ENCODE measurements at places on chromosomes 3 and 15.

DNA sequence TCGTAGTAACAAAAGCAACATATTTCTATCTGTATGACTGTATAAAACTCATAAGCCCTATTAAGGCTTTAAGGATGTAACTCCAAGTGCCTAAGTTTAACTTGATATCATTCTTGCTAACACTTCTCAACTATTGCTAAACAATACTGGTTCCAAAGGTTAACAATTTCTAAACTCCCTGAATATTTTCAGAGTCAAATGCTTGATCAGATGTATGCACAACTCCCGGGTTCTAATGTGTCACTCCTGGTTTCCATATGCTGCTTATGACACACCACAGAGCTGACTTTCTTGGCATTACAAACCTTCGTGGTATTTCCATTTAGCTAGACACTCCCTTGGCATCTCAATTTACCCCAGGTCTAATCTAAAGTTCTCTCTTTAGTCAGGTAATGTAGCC, 26.3 kb downstream of the DZIP1L start:
- DNase-seq = no peak

DNA sequence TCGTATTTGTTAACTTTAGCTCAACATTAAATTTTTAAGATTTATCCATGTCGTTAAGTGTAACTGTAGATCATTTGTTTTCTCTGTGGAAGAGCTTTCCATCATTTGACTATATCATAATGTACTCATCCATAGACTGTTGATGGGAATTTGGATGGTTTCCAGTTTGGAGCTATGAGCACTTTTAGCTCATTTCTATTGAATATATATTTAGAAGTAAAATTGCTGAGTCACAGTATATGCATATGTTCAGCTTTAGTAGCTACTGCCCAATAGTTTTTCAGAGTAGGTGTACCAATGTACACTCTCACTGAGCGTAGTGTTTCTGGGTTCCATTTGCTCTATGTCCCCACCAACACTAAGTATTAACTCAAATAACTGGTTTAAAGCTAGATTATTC, 263.0 kb downstream of the ULK4 start:
- no peak for DNase-seq

GRCh38 chr3:118705487-118706219, 329.0 kb downstream of the IGSF11 start:
- DNase-seq = no peak

DNA sequence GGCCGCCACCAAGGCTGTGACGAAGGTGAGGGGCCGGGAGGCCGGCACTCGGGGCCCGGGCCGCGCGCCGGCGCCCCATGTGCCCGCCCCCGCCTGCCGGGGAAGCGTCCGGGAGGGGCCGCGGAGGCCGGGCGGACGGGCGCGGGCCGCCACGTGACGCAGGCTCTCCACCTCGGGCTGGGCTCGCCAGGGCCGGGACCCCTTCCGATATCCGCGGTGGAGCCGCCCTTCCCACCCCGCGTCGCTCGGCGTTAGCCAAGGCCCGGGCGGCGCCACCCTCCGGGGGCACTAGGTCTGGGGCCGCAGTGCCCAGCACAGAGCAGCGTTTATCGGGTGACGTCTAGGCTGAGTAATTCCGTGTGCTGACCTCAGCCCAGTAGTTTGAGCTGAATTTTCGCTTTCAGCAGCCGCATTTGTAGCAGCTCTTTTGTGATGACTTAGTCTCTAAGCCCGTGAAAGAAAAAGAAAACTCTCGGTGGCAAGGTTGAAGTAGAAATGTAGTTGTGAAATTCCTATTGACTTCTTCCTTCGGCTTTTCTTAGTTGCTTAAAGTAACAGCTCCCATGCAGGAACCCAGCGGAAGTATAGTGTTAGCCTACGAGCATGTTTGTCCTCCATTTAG, 885 bp downstream of the CDV3 start:
- DNase-seq = peak; percentile 44

GRCh38 chr3:107025961-107026360, 351.3 kb upstream of the CCDC54 start:
- DNase-seq = no peak

GRCh38 chr3:34859746-34860145, 779.6 kb upstream of the ARPP21 start:
- DNase-seq = no peak

DNA sequence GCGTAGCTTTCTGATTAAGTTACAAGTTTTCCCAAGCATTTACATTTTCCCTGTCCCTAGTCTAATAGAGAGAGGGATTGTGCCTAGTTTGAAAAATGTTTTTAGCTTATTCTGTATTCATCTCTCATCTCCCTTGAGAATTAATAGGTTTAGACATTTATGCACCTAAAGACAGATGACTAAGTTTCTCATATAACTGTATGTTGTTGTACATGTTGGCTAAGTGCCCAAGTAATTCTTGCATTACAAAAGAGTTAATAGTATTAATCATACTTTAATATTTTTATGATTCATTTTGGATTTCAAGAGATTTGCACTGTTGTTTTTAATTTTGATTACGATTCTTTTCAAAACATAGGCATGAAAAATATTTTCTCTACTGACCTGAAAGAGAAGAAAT, 109.0 kb upstream of the TBL1XR1 start:
- DNase-seq = no peak

DNA sequence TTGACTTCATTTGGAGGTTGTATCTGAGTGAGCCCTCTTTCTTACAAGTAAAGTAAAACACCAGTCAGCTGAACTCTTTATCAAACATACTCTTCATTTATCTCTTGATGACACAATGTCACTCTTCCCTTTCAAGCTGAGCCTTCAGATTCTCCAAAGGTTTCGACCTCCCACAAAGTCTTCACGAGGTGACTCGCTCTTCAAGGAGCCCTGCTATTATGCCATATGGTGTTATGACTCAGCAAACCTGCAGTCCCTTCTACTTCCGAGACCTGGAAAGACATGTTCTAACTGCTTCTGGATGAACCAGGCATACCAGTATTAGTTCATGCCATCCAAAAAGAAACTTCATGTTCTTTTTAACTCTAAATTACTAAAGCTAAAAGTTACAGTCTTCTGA, 23.1 kb downstream of the AADAC start:
- DNase-seq = no peak

GRCh38 chr3:13858768-13859520, 20.9 kb downstream of the WNT7A start:
- DNase-seq = no peak

GRCh38 chr15:78830514-78831228, 19.4 kb upstream of the ADAMTS7 start:
- no peak for DNase-seq

DNA sequence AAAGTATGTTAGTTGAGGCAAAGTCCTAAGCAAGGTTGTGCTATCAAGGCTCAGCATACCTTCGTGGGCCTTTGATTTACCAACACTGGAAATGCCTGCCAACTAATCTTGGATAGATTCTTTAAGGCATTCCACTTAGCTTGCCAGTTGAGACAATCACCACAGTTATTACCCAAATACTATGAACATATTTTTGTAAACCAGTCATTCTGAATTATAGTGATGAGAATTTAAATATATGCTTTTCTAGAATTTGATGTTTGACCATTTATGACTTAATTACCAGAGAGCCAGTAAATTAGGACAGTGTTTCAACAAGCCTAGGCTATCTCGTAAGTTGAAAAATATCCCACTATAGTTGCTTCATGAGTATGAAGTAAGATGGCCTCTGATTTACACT, 15.5 kb downstream of the TRIM59 start:
- DNase-seq = no peak

DNA sequence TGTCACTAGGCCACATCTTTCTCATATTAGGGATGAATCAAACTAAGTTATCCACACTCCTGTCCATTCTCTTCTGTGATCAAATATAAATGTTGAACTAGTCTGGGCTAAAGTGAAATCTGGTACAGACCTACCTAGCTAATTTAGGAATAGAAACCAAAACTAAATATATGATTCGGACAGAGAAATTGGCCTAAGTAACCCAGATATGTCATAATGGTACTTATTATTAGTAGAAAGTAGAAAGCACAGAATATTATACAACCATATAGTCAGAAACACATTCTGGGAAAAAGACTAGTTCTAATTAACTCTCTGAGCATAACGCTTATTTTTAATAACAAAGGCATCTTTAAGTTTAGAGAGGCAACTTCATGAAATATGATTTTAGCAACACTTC, 389.0 kb downstream of the LSAMP start:
- no peak for DNase-seq

DNA sequence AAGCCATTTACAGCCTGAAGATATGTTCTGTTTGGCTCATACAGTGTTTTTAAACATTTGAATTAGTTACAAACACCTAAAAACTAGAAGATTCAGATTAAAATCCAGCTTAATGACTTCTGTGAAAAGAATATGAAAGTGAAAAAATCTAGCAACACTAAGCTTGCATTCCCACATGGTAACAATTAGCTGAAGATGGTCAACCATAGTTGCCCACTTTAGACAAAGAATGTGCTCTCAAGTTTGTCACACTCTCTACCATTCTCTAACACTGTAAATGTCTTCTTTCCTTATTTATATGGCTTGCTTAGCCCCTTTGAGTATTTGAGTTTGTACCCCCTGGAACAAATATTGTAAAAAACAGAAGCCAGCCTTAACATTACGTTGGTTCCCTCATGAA, 32.7 kb downstream of the HDGFL3 start:
- no peak for DNase-seq

DNA sequence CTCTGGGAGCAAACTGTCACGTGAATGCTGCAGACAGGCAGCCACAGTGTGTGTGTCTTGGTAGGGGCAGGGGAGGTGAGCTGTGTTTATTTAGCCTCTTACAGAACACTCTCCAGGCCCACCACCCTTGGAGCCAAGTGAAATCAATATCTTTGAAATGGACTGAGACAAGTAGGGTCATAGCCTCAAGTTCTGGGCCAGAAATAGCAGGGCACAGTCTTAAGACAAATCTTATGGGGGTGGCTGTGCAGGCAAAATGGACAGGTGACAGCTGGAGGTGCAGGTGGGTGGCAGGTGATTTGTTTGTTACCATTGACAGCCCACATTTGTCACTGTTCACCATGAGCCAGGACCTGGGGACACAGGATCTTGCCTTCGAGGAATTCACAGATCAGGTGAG, 93.6 kb upstream of the NMNAT3 start:
- no peak for DNase-seq

DNA sequence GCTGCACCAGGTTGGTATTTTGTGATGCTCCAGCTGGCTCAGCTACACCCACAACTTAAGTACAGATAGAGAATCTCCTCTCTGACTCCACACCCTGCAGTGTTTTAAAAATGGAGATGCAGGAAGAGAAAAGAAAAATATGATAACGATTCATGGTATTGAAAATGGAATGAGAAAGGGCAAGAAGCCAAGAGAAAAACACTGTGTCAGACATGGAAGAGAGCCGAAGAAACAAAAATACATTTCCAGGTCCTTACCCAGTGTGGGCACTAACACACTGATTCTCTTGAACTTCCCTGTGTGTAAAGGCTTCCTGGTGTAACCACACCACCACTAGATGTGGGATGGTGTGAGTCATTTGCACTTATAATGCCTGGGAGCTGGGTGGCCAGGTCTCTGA, 93.1 kb downstream of the GMPS start:
- no peak for DNase-seq

DNA sequence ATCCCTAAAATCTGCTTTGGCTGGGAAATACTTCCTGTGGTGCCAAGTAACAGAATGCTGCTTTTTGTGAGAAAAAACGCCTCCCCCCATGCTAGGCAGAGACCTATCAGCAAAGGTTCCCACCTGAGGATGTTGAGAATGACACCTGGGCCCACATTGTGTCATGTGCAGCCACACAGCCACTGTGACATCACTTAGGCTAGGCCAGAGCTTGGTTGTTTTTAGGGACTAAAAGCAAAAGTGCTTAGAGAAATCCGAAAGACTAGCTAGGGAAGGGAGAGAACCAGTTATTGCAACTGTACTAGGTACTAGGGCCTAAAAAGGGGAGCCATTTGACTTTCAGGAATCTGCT, 6.2 kb downstream of the ZDHHC3 start:
- no peak for DNase-seq

DNA sequence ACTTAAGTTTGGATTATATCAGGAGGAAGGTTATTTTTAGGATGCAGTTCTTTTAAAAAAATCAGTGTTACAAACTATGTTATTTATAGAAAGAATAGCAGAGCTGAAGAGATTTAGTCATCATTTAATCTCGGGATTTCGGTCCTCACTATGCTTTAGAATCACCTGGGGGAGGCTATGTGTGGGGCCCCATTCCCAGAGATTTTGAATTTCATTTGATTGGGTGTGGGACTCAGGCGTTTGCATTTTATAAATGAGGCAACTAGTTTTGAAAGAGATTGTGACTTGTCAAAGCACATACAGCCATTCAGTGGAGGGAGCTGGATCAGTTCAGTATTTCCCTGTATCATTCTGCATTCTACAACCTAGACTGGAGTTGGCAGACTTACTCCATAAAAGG, 36.8 kb downstream of the TFG start:
- no peak for DNase-seq

DNA sequence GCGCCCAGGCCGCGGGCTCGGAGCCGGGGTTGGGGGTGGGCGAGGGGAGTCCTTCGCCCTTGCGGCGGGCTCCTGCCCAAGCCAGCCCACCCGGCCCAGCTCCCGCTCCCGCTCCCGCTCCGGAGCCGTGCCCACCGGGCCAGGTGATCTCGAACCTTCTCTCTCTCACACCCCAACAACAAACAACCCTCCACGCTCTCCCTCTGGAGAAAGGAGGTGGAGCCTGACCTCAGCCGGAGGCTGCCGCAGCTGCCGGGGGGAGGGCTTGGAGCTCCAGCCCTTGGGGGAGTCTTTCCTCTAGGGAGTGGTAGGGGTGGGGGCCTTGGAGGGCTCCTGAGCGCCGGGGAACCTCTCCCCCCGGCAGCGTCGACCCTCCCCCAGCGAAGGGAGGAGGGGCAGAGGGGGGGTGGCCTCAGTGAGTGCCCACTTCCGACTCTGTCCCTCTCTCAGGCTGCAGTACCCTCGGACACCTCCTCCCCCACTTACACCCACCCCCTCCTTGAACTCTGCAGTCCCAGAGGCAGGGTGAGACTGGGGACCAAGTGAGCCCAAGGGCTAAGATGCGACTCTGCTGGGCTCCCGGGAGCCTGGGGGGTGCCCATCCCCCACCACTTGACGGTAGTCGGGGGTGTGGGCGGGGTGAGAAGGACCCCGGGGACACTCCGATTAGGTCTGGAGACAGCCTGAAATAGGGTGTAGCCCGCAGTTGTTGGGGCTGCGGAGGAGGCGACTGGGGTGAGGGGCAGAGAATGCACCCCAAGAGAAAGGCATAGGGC, 4.4 kb upstream of the BAHD1 start:
- DNase-seq = no peak

- peak; percentile 35 for DNase-seq
Measured at GRCh38 chr15:35751413-35752133, 205.6 kb upstream of the DPH6 start.

- DNase-seq = peak; percentile 45
Measured at GRCh38 chr3:51710631-51711351, 3.9 kb downstream of the GRM2 start.

GRCh38 chr3:56864090-56864489, 62.3 kb upstream of the ARHGEF3 start:
- no peak for DNase-seq
